ENCODE measurements at places on chromosomes 2 and 18.

- DNase-seq = no peak
These were observed 30.0 kb upstream of the ERMN start for GRCh38 chr2:157355618-157356017.

GRCh38 chr2:24840962-24841945 is 48.0 kb downstream of the CENPO start:
- no peak for DNase-seq

- no peak for DNase-seq
These were observed 162.0 kb downstream of the RTP5 start for GRCh38 chr2:242031481-242032019.

DNA sequence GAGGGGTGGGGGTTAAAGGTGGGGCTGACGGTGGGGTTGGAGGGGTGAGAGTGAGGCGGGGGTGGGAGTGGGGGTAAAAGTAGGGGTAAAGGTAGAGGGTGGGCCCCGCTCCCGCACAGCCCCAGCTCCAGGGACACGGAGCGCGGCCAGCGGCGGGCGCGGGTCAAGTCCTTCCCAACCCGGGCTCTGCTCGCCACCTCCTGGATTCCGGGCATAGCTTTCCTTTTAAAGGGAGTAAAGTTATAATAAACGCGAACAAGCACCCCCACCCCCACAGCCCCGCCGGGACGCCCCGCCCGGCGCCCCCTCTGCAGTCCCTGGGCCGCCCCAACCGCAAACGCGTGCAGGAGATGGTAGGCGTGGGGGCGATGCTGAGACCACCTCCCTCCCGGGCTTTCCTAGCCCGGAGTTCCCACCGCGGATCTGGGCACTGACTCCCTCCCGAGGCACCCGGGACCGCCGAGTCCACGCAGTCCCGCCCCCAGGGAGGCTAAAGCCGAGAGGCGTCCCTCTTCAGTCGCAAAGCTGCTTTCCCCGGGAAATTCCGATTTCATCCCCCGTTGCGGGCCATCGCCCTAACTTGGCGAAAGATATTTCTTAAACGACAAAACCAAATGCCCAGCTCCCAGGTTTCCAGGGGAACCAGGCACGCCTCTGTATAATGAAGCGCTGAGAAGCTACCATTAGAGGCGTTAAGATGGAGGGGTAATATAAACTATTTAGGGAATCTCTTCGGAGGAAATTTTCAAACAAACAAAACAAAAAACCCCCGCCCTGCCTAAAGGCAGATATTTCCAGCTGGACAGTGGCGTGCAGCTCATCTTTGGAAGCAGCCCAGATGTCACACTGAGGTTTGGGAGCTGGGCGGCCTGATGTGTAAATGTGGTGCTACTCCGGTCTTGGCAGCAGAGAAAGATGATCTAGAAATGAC is at the start of gene LIMS2:
Gene LIMS2, minus strand, starts transcription at position 200 of the 931 bp plus-strand sequence. CDS start 506 bp downstream, outside the sequence.
- DNase-seq = no peak
